ENCODE measurements at places on chromosomes 11 and 22. TPM values are rescaled to one million over a fixed set of nuclear protein-coding genes. Genes with fewer than 3 reads are reported as not detected.

The RGL4 gene
- polyA plus RNA-seq: not detected

The RFPL2 gene
- not detected for polyA plus RNA-seq

The CRYBB3 gene
- 0.31 TPM for polyA plus RNA-seq

The MPPED2 gene
- 9.7 TPM for polyA plus RNA-seq

The THOC5 gene
- polyA plus RNA-seq: 27.0 TPM

The ALG12 gene
- polyA plus RNA-seq: 12.1 TPM

The COA4 gene
- 76.2 TPM for polyA plus RNA-seq

The CHRM4 gene
- not detected for polyA plus RNA-seq

The FGF3 gene
- not detected for polyA plus RNA-seq

The OR51B2 gene
- polyA plus RNA-seq: not detected

The PKNOX2 gene
- 18.8 TPM for polyA plus RNA-seq

The TESMIN gene
- polyA plus RNA-seq: not detected

The YPEL4 gene
- 1.6 TPM for polyA plus RNA-seq

The OR8D1 gene
- not detected for polyA plus RNA-seq

The XKR3 gene
- polyA plus RNA-seq: not detected

The RRP8 gene
- polyA plus RNA-seq: 20.7 TPM

Data from muscle of arm (tissue), 14 donors.